Hepatocyte (in vitro differentiated cells): ENCODE measurements at places on chromosomes 13 and 19. TPM values are rescaled to one million over a fixed set of nuclear protein-coding genes. Genes with fewer than 3 reads are reported as not detected.

Gene VN1R4
- not detected in 2 replicates for total RNA-seq

Gene CYSLTR2
- 22.2 and 24.4 TPM in 2 replicates for total RNA-seq

Gene PRR20C
- total RNA-seq: not detected in 2 replicates

Gene CABP5
- total RNA-seq: not detected in 2 replicates

Gene EIF3K
- total RNA-seq: 309 and 354 TPM in 2 replicates

Gene NRTN
- 2.7 and 5.6 TPM in 2 replicates for total RNA-seq

DNA sequence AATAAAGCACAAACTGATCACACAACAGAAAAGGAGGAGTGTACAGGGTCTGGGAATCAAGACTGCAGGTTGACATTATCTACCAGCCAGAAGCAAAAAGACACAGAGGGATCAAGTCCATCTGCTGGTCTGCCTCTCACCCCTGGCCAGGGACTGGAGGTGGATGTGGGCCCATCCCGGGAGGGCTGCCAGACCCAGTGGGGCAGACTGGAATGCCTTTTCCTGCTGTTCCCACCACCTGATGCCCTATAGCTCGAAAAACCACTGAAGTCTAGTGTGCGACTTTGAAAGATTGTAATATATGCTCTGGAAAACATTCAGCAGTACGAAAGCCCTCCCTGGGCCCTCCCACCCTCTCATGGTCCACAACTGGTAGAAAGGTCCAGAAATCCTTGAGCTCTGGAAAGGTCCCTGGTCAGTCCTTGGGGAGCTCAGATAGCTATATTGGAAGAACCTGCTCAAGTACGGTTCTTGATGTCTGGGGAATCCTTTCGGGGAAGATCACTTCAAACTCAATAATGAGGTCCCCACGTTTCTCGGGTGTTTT, 2.6 kb downstream of the DNAJB1 start:
- H3K4me1 ChIP-seq: peaks cover 27% of the 10 kb centered on the region
- no peak for DNase-seq
- H3K27me3 ChIP-seq: no peaks in the 10 kb centered on the region
- H3K36me3 ChIP-seq: peaks cover 6% of the 10 kb centered on the region
- H3K4me3 ChIP-seq: peak overlapping the region; percentile 93
- H3K27ac ChIP-seq: no peak overlapping the region

DNA sequence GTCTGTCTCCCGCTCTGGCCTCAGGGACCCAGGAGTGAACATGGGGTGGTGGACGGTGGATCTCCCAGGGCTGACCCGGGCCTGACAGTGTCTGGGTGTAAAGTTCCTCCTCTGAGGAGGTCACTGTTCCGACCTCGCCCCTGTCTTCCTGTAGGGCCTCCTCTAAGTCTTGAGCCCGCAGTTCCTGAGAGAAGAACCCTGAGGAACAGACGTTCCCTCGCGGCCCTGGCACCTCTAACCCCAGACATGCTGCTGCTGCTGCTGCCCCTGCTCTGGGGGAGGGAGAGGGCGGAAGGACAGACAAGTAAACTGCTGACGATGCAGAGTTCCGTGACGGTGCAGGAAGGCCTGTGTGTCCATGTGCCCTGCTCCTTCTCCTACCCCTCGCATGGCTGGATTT, at the start of gene SIGLEC9:
Gene SIGLEC9 (plus strand): TSS at position 178 of the 400 bp plus-strand sequence. CDS start 69 bp downstream, at position 247.
- H3K27me3 ChIP-seq: no peaks in the 10 kb centered on the region
- DNase-seq: no peak
- H3K4me1 ChIP-seq: peaks cover 13% of the 10 kb centered on the region
- H3K27ac ChIP-seq: no peak within 1 kb of the TSS
- no peaks in the 10 kb centered on the region for H3K36me3 ChIP-seq

DNA sequence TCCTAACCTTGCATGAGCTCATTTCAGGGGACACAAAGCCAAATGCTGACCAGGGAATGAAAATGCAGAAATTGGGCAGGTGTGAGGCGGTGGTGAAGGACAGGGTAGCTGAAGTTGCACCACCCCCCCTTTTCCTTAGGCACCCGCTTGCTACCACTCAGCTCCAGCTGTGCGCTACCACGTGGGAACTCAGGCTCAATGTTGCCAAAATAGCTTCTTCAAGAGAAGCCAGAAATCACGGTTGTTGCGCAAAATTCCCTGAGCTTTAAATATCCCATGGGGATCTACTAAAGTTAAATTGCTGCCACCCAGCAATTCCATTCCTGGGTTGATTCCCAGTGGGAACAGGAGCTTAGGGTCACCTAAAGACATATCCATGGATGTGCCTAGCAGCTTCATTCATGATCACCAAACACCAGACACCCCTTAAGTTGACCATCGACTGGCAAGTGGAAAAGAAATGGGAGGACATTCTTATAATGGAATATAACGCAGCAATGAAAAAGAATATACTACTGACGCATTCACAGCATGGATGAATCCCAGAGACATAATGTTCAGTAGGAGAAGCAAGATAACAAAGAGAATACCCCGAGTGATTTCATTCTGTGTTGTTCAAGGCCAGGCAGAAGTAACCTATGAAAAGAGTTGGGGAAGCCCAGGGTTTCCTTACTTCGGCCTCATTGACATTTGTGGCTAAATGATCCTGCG, 12.8 kb upstream of the ADGRL1 start:
- H3K4me3 ChIP-seq: no peak overlapping the region
- H3K27me3 ChIP-seq: no peaks in the 10 kb centered on the region
- no peak for DNase-seq
- no peaks in the 10 kb centered on the region for H3K4me1 ChIP-seq

DNA sequence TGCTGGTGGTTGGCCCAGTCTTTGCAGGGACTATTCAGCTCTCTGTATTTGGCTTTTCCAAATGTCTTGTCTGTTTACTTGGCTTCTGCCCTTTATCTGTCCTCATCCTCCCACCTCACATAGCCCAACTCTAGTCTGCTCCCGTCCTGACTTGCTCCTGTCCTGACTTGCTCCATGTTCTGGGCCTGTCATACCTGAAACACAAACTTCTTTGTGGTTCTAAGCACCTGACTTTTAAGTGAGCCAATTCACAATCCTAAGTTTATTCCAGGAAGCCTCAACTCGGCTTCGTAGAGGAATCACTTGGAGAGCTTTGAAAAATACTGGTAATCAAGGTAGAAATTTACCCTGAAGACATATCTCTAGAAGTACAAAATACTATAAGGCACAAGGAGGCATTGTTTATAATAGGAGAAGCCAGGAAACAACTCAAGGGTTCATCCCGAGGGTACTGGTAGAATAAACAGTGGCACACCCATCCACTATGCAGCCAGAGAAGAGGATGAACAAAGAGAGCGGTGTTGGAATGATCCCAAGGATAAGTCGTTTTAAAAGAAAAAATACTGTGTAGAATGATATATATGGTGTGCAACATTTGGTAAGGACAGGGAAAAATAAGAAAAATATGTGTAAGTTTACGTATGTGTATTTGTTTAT, 284.5 kb downstream of the FGF14 start:
- no peaks in the 10 kb centered on the region for H3K4me1 ChIP-seq
- no peaks in the 10 kb centered on the region for H3K36me3 ChIP-seq
- DNase-seq: no peak
- no peak overlapping the region for H3K27ac ChIP-seq

- H3K36me3 ChIP-seq: no peaks in the 10 kb centered on the region
- H3K4me1 ChIP-seq: no peaks in the 10 kb centered on the region
- no peaks in the 10 kb centered on the region for H3K27me3 ChIP-seq
- no peak overlapping the region for H3K4me3 ChIP-seq
- no peak for DNase-seq
Measured at GRCh38 chr13:67827992-67828391, 597.9 kb upstream of the PCDH9 start.

GRCh38 chr13:73173279-73173811, 114.5 kb downstream of the KLF5 start:
- peak; percentile 26 for DNase-seq
- H3K4me3 ChIP-seq: no peak overlapping the region
- H3K4me1 ChIP-seq: peaks cover 50% of the 10 kb centered on the region
- H3K27me3 ChIP-seq: no peaks in the 10 kb centered on the region

DNA sequence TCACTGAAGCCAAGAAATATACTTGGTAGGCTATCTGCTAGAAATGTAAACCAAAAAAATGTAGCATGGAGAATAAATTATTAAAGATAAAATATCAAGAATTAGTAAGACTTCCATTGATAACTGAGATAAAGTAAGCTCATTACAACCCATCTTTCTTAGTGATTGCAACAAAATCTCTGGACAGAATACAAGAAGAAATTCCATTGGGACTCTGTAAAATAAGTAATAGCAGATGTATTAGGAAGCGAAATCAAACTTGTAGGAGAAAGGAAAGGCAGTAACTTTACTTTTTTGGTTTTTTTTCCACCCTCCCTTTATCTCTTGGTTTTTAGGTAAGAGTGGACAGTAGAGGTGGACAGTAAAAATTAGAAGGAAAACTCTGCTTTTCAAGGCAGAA, 605.7 kb downstream of the DACH1 start:
- H3K4me3 ChIP-seq: no peak overlapping the region
- H3K27me3 ChIP-seq: no peaks in the 10 kb centered on the region
- no peak for DNase-seq
- H3K36me3 ChIP-seq: no peaks in the 10 kb centered on the region
- no peak overlapping the region for H3K27ac ChIP-seq

DNA sequence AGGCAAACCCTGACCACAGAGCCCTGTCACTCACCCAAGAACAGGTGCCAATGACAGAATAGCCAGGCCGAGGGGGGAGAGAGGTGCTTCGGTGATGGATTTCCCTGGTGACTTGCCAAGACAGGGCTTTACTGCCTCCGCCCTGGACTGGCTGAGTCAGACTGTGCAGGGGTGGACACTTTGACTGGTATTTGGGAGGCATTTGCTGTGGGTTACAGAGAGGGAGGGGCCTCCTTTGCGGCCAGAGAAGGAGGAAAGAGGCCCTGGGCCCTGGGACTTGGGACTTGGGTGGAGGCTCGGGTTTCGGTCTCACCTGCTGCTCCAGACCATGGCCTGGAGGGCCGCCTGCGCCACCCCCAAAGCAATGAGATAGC, 4.6 kb upstream of the EPS8L1 start:
- H3K36me3 ChIP-seq: no peaks in the 10 kb centered on the region
- H3K4me1 ChIP-seq: peaks cover 4% of the 10 kb centered on the region
- no peak overlapping the region for H3K4me3 ChIP-seq
- peak; percentile 64 for DNase-seq

GRCh38 chr19:40371802-40372122, 18.2 kb downstream of the HIPK4 start:
- H3K36me3 ChIP-seq: no peaks in the 10 kb centered on the region
- no peak overlapping the region for H3K27ac ChIP-seq
- peaks cover under 1% of the 10 kb centered on the region for H3K4me1 ChIP-seq
- no peak for DNase-seq

- H3K27me3 ChIP-seq: no peaks in the 10 kb centered on the region
- H3K36me3 ChIP-seq: no peaks in the 10 kb centered on the region
- no peak overlapping the region for H3K4me3 ChIP-seq
- no peak for DNase-seq
- no peak overlapping the region for H3K27ac ChIP-seq
- H3K4me1 ChIP-seq: peaks cover 16% of the 10 kb centered on the region
Measured at GRCh38 chr19:47895165-47895782, 9.2 kb upstream of the SULT2A1 start.

DNA sequence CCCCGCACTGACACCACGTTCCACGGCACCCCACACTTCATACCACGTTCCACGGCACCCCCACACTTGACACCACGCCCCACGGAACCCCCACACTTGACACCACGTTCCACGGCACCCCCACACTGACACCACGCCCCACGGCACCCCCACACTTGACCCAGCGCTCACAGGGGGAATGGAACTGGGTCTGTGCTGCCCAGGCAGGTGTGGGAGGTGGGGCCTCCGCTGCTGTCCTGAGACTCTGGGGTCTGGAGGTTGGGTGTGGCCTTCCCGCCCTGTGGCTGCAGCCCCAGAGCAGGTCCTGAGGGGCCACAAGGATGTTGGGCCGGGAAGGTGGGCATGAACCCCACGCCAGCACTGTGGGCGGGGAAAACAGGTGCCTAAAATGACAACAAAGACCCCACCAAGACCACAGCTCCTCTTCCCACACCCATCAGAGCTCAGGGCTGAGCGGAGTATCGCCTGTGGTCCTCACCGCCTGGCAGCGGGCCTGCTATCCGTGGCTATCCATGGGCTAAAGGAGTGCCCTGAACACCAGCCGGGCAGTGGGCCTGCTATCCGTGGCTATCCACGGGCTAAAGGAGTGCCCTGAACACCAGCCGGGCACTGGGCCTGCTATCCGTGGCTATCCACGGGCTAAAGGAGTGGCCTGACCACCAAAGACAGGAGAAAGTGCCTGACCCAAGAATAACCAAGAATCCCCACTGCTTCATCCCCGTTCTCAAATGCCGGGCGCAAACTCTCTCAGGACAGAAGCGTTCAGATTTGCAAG, 59.9 kb upstream of the C13orf46 start:
- H3K4me1 ChIP-seq: peaks cover 6% of the 10 kb centered on the region
- H3K36me3 ChIP-seq: no peaks in the 10 kb centered on the region
- H3K27me3 ChIP-seq: no peaks in the 10 kb centered on the region

- H3K4me3 ChIP-seq: no peak overlapping the region
- H3K36me3 ChIP-seq: no peaks in the 10 kb centered on the region
- no peak overlapping the region for H3K27ac ChIP-seq
- H3K27me3 ChIP-seq: no peaks in the 10 kb centered on the region
Measured at GRCh38 chr19:36150586-36150985, 1.7 kb downstream of the COX7A1 start.

DNA sequence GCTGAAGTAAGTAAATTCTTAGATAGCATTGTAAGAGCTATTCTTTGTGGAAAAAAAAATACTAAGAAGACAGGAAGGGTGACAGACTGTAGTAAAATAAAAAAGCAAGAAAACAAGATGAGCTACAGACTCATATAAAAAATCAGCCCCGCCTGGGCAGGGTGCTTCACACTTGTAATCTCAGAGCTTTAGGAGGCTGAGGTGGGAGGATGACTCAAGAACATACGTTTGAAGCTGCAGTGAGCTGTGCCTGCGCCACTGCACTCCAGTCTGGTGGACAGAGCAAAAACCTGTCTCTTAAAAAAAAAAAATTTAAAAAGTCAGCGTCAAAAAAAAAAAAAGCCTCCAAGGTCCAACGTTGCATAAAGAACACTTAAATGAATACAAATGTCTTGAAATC, 102.1 kb downstream of the VWA8 start:
- DNase-seq: peak; percentile 23
- peaks cover 19% of the 10 kb centered on the region for H3K4me1 ChIP-seq
- no peaks in the 10 kb centered on the region for H3K27me3 ChIP-seq
- H3K4me3 ChIP-seq: no peak overlapping the region
- H3K27ac ChIP-seq: peak overlapping the region; percentile 12
- no peaks in the 10 kb centered on the region for H3K36me3 ChIP-seq

DNA sequence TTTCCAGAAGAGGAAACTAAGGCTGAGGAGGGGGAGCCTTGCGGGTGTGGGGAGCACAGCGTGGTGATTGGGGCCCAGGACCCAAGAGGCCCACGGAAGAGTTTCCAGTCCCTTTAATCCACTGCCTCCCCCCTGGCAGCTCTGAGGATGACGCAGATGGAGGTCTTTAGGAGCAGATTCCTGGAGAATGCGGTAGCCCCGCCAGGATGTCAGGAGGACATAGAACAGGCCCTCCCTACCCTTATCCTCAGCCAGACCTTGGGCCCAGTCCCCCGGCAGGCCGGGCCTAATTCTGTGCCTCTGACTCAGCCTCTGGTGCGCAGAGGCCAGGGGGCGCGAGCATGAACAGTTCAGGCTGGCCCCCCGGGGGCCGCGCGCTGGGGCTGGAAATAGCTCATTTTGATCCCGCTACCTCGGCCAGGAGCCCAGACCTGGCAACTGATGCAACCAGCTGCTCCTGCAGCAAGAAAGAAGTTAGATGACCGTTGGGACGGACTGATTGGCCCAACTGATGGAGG, 461 bp upstream of the HSPB6 start:
- H3K27me3 ChIP-seq: peaks cover 2% of the 10 kb centered on the region
- no peak overlapping the region for H3K4me3 ChIP-seq
- no peaks in the 10 kb centered on the region for H3K36me3 ChIP-seq
- peak; percentile 92 for DNase-seq
- H3K4me1 ChIP-seq: peaks cover 28% of the 10 kb centered on the region
- peak overlapping the region; percentile 97 for H3K27ac ChIP-seq

- no peak for DNase-seq
- H3K4me1 ChIP-seq: peaks cover 14% of the 10 kb centered on the region
- peaks cover 4% of the 10 kb centered on the region for H3K36me3 ChIP-seq
- H3K27ac ChIP-seq: no peak overlapping the region
Measured at GRCh38 chr19:38715555-38715954, 28.7 kb downstream of the CAPN12 start.
